ENCODE measurements at places on chromosomes 2 and 18. TPM values are rescaled to one million over a fixed set of nuclear protein-coding genes. Genes with fewer than 3 reads are reported as not detected.

ARMC9 gene
- 6.9 TPM for total RNA-seq

EVX2 gene
- not detected for total RNA-seq

ZSWIM2 gene
- total RNA-seq = not detected

TCF23 gene
- total RNA-seq = not detected

MEP1B gene
- total RNA-seq = not detected

All from lower leg skin (tissue), 4 donors.